ENCODE measurements at places on chromosomes 2 and 18.

- DNase-seq = peak; percentile 50
These were observed 199.4 kb downstream of the NYAP2 start for GRCh38 chr2:225598897-225599296.

DNA sequence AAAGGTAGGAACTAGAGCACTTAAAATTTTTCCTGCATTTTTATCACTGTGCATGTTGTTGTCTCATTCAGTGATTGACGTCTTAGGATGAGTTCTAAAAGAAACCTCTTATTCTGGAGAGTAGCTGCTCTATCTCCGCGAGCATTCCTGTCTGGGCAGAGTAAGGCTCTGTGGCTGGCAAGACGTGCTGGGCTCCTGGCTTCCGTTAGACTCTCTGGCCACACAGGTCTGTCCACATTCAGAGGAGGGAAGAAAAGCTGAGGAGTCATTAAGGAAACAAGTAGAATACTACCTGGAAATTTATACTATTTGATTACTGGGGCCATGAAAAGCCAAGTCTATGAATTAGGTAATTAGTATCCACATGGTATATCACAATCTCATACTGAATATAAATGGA lies 138.0 kb upstream of the DNMT3A start:
- DNase-seq = no peak

- no peak for DNase-seq
These were observed 14.7 kb downstream of the ROCK2 start for GRCh38 chr2:11329776-11330175.

GRCh38 chr2:136384531-136385303 lies 266.8 kb upstream of the CXCR4 start:
- DNase-seq = peak; percentile 68

GRCh38 chr2:73418343-73418742 lies 32.7 kb downstream of the ALMS1 start:
- DNase-seq = peak; percentile 58

DNA sequence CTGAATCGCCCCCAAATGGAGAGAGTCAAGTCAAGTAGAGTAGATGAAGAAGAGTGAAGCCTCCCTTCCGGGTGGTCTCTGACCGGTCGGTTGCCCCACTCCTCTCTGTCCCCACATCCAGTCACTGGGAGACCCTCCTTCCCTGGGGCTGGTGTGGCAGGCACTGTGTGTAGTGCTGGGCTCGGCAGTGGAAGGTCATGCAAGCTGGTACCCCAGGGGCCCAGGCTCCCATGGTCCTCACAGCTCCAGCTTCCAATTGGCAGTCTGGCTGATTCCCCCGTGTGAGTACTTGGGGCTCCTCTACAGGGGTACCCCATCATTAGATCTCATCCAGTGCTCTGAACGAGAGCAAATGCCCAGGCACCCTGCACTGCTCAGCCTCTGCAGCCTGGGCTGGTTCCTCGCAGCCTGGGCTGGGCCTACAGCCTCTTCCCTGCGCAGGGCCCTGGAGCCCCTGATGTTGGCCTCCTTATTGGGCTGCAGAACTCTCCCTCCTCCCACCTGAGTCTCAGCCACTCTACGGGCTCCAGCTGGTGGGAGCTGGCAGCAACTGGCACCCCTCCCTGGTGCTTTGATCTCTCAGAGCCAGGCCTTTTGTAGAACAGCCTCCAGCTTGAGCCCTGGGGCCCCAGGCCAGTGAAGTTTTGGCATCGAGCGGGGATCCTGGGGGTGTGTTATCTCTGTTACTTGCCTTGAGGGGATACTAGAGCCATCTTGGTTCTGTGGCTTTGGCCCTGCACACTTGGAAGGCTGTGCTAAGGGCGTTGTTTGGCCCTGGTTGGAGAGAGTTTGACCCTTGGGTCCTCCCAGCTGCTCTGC lies 187.8 kb upstream of the HDAC4 start:
- DNase-seq = no peak

GRCh38 chr2:26809211-26809610 lies 23.4 kb downstream of the CENPA start:
- DNase-seq = no peak

DNA sequence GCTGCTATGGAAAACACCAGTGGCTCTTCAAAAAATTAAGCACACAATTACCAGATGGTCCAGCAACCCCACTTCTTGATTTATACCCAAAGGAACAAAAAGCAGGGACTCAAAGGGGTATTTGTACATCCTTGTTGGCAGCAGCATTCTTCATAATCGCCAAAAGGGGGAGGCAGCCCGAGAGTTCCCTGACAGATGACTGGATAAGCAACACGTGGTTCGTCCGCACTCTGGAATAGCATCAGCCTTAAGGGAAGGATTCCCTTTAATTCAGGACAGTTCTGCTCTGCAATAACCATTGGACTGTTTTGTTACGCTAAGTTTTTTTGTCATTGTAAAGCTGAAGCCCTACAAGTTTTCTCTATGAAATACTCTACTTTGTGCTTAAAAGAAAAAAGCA lies 76.7 kb upstream of the TWIST2 start:
- peak; percentile 86 for DNase-seq

GRCh38 chr18:61753373-61753772 lies 139.4 kb downstream of the RNF152 start:
- no peak for DNase-seq

- DNase-seq = no peak
These were observed 142.7 kb upstream of the ZNF804A start for GRCh38 chr2:184455624-184456023.

DNA sequence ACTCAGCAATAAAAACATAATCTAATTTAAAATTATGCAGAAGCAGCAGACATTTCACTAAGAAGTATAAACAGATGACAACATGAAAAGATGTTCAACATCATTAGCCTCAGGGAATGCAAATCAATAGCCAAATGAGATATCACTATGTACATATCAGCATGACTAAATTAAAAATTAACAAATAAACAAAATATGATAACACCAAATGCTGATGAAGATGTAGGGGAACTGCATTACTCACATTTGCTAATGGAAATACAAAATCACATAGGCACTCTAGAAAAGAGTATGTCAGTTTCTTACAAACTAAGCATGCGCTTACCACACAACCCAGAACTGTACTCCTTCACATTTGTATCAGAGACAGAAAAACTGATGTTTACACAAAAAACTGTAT lies 487.2 kb upstream of the REG3G start:
- DNase-seq = no peak

- DNase-seq = no peak
These were observed 77.6 kb upstream of the BCL2L11 start for GRCh38 chr2:111042772-111043771.

DNA sequence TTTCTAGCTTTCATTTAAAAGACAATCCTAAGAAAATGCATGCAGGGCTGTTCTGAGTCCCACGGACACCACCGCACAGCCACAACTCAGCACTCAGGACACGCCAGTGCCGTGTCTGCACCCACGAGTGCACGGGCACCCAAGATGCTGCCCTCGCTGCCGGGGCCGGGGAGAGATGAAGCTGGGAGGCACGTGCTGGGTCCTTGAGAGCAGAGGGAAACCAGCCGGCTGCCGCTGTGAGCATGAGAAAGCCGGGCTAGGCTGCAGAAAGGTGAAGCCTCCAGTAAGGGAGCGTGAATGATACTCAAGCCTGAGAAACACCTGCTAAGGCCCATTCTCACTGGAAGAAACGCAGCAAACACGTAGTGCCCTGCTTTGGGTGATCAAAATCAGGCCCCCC lies 4.8 kb downstream of the COPS9 start:
- DNase-seq = no peak

DNA sequence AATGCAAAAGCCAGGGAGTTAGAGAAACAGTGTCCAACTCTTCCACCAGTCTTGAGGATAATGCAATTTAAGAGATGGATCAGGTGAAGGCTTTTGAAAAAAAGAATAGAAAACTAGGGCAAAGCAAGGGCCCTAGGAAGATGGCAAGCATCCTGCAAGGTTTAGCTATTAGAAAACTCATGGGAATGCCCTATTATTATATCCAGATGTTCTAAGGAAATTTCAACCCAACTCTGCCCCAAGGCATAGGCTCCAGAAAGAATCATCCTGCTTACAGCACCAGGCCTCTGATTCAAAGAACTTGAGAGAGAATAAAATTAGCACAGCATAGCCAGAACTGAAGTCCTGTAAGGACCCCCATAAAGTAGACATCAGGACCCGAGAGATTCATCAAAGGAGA lies 68.1 kb downstream of the EN1 start:
- no peak for DNase-seq

DNA sequence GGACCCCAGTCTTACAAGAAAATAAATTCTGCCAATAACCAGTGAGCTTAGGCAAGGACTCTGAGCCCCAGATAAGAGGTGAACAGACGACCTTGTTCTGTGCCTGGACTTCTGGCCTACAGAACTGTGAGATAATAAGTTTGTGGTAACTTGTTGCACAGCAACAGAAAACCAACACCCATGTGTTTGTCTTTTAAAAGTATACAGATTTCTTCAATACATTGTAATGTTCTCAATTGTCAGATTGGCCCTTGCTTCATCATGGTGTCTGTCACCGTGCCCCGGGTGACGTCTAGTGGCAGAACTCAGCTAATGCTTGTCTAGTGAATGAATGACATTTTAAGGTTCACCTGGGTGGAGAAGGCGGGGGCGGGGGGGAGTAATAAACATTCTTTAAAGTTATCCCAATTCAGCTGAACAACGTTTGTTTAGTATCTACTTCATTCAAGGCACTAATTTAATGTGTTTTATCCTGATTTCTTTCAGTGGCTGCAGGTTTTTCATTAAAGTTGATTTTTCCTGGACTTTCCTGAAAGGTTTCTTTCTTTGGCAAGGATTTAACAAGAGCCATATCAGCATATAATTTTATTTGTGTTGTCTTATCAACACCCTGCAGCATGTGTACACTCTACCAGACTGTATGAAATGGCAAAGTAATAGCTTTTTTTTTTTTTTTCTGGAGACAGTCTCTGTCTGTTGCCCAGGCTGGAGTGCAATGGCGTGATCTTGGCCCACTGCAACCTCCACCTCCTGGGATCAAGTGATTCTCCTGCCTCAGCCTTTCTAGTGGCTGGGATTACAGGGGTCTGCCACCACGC lies 123.8 kb upstream of the DLX2 start:
- no peak for DNase-seq

DNA sequence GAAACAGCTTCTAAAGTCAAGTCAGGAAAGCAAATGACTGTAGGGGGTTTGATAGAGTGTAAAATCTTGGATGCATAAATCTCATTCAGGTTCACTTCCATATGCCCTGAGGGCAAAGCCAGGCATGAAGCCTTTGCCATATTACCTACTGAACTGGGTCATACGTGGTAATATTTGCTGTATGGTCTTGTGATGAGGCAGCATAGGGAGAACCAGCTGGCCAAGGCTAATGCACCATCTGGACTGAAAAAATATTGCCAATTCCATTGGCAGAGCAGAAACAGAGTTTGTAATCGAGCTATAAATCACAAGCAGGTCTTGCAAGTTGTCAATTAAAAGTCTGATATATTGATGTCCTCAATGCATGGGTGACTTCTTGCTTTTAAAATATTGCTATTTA lies 243.8 kb downstream of the ERBB4 start:
- DNase-seq = peak; percentile 70

- DNase-seq = peak; percentile 27
These were observed 64.1 kb downstream of the ZCCHC2 start for GRCh38 chr18:62586781-62587487.

DNA sequence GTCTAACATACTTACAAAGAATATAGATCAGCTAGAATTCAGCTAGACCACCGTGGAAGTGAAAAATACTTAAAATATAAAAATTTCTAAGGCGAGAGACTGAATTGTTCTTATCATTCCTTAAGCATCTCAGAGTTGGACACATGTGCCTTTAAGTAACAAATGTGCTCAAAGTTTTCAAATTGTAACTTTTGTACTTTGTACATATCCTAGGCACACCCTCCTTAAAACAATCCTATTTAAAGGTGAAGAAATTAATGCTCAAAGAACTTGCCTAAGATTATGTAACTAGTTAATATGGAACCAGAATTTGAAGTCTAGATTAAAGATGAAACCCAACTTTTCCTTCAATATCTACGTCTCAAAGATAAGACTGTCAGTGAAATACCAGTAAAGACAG lies 74.1 kb downstream of the EML4 start:
- DNase-seq = no peak

DNA sequence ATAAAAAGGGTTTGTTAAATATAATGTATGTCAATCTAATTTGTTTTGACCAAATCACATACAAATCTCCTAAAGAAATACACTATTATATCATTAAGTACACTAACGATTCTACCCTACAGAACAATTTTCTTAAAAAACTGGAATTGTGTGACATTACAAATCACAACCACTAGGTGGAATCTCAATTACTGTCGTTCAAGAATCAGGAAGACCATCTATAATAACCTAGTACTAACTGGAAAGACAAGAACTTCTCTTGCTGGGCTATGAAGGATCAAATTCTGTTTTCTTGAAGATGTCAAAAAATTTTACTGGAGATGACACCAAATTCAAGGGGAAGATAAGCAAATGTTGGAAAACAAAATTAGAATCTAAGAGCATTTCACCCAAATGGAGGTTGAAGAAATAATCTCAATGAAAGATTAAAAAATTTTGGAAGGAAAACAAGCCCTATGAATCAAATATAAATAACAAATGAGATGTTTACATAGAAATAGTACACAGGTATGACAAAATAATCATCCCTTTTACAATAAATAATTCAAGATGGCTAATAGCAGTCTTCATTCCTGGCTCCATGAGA lies 110.9 kb downstream of the STK39 start:
- DNase-seq = peak; percentile 33

DNA sequence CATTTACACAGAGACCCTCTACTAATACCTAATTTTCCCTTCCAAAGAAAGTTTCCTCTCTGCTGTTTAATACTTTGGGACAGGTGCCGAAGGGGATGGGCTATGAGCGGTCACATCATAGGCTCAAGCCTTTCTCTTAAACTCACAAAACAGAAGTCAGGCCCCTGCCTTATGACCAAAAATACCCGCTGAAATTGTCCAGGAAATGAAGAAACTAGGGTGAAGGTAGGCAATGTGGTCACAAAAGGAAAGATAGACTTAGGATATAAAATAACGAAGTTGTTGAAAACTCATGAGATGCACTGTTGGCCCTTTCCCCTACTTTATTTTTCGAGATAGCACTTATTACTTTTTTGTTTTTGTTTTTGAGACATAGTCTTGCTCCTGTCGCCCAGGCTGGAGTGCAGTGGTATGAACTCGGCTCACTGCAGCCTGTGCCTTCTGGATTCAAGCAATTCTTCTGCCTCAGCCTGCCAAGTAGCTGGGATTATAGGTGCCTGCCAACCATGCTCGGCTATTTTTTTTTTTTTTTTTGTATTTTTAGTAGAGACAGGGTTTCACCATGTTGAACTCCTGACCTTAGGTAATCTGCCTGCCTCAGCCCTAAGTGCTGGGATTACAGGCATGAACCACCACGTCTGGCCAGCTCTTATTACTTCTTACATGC lies 16.3 kb downstream of the SLC8A1 start:
- DNase-seq = no peak

DNA sequence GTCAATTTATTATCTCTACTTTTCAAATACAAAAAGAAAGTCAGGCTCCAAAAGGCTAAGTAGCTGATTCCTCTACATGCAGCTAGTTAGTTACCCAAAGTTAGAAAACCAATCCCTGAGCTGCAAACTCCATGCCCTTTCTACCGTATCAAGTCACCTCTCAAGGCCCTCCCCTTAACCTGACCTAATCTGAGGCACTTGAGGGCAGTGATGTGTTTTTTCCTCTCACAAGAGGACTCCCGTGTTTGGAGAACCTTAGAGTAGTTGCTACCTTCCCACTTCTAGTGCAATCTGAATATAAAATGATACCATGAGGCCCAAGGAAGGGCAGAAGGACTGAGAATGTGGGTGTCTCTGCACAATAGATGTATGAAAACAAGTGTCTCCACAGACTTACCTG lies 907.9 kb upstream of the CELF4 start:
- no peak for DNase-seq
